ENCODE measurements at places on chromosomes 11 and 22.

DNA sequence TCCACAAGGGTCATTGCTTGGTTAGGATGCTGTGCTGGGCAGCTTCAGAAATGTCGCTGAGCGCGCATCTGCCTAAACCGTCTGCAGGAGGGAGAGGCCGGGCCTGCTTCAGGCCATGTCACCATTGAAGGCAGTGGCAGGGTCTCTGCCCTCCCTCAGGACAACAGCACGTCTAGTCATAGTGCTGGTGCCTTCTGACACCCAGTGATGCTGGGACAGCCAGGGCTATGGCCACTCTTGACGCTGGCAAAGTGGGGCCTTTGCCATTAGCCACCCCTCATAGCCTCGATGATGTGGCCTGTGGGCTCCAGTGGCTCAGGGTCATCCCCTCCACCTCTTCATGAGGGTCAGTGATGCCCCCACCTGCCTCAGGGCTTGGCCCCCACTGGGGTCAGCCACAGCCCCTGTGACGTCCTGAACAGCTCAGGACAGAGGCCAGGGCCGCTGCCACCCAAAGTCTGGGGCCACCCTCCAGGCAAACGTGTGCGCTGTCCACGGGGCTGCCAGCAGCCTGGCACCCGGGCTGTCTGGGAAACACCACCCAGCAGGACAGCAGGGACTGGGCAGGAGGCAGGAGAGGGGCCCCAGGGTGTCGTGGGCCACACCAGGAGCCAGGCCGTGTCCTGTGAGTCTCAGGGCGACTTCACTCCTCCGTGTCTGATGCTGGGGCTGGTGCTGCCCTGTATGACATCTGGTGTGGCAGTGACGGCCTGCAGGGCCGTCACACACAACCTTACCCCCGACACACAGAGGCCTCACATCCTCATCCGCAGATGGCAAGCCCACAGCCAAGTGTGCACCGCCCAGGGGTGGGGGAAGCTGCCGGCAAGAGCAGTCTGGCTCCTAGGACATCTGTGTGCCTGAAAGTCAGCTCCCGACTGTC, 42.5 kb downstream of the CERK start:
- DNase-seq: no peak

DNA sequence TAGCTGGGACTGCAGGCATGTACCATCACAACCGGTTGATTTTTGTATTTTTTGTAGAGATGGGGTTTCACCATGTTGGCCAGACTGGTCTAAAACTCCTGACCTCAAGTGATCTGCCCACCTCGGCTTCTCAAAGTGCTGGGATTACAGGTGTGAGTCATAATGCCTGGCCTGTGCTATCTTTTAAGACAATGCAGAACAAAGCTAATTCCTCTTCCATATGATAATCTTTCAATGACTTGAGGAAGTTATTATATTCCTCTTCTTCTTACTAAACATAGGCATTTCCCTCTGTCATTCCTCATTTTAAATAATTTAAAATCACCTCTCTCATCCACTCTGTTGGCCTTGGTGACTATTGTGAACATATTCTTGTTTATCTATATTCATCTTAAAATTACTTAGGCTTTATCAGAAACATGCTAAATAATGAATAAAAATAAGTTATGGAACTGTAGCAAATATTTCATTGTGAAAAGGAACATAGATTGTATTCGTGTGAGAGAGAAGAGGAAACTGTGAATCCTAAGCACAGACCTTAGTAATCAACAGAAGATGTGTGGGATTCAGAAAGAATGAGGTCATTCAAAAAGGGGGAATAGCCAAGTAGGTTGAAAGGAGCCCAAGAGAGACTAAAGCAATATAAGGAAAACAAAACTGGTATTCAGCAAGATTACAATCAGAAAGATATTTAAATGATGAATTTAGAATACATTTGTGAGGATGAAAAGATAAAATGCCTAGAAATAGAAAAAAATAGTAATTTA, 269.4 kb downstream of the TTC28 start:
- no peak for DNase-seq

DNA sequence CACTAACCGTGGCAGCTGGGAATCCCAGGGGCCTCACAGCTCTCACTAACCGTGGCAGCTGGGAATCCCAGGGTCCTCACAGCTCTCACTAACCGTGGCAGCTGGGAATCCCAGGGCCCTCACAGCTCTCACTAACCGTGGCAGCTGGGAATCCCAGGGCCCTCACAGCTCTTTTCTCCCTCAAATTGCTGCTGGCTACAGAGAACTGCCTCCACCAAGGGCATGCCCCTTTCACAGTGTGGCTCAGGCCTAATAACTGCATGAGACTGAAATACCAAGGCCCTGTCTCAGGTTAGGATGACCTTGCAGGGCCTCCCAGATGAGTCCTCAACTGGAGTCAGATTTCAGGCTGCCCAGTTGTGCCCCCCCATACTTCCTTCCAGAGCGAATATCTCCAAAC, 35.1 kb upstream of the GGTLC2 start:
- no peak for DNase-seq

DNA sequence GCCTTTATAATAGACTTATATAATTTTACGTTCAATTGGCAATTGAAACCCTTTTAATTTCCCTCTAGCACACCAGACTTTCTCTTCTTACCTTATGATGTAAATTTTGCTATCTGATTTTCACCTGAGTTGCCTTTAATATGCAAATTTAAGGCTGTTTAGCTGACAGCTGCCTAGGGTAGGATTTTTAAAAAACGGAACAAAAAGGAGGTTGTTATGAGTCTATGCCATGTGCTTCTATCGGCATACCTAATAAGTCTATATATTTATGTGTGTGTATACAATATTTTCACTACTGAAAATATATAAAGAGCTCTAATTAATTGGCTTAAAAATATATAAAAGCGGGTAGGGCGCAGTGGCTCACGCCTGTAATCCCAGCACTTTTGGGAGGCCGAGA, 11.8 kb upstream of the SELENOH start:
- no peak for DNase-seq

GRCh38 chr22:49323751-49324415, 503.8 kb downstream of the BRD1 start:
- no peak for DNase-seq

All from activated T-cell treated with anti-CD3 and anti-CD28 coated beads for 4 hours (primary cell).